ENCODE measurements at places on chromosomes 11 and 22.
A peak's percentile ranks its signal among the peaks of the same experiment; 100 is the strongest.

DNA sequence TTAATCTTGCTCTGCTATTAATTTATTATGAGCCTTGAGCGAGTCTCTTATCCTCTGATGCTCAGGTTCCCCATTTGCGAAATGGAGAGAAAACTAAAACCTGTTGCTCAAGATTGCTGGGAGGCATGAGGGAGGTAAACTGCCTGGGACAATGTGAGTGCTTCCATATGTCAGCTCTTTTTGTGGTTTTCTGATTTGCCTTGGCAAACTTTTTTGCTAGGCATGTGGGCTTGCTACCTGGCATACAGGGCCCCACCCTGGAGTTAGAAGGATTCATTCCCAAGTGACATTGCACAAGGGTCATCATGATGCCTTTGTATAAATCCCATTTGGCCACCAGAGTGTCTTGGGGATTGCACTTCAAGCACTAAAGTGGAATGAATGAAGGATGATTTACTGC lies 22.4 kb downstream of the TSPAN18 start:
- DNase-seq, result no peak

DNA sequence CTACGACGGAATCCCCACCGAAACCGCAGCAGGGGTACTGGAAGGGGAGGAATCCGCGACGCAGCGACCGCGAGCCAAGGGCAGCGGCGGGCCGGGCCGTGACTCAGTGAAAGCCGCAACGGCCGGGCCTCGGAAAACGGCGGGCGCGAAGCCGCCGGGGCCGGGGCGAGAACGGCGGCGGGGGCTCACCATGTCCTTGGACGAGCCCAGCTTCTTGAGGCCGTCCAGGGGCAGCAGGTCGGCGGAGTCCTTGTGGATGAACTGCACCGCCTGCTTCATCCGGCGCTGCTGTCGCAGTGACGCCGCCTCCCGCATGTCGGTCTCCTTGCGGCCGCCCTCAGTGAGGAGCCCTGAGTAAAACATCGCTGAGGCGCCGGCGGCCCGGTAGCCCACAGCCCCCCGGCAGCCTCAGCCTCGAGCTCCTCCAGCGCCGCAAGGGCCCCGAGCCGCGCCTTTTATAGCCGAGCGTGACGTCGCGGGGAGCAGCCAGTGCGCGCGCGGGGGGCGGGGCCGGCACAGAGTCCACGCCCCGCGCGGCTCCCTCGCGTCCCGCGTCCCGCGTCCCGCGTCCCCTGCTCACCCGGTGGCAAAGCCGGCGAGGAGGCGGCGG lies at the start of gene NRIP3:
TSS of gene NRIP3 (minus strand) at position 429 of the 610 bp plus-strand sequence. CDS start at position 363, 66 bp downstream.
- DNase-seq, result peak; percentile 89

DNA sequence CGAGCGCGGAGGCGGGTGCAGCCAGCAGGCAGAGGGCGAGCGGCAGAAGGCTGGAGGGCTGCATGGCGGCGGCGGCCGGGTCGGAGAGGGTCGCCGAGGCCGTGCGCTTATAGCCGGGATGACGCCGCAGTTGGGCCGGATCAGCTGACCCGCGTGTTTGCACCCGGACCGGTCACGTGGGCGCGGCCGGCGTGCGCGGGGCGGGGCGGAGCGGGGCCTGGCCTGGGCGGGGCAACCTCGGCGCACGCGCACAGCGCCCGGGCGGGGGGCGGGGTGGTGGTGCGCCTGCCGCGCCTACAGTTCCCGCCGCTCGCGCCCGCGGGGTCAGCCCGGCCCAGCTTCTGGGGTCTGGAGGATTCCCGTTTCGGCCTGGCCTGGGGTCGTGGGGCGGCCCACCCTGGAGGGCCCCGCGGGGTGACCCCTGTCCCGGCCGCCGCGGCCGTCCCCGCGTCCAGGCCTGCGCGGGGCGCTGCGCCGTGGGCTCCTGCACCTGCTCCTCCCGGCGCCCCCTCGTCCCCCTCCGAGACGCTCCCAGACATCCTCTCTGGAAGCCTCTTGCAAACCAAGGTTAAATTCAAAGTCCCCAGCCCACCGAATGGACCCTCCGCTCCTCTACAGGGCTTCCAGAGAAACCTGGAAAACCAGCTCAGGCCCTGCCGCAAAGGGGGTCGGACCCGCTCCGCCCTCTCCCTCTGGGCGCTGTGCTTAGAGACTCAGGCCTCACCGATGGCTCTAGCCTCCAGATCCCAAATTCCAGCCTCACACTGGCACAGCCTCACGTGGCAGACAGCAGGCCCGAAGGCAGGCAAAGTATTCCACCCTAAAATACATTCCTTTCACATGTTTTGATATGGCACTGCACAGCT lies at the start of gene CTSD:
TSS of gene CTSD (minus strand) at position 132 of the 866 bp plus-strand sequence. CDS start at position 64, 68 bp downstream.
- peak; percentile 96 for DNase-seq

- no peak for DNase-seq
Observed at GRCh38 chr11:79113054-79113690, 327.7 kb downstream of the TENM4 start.

DNA sequence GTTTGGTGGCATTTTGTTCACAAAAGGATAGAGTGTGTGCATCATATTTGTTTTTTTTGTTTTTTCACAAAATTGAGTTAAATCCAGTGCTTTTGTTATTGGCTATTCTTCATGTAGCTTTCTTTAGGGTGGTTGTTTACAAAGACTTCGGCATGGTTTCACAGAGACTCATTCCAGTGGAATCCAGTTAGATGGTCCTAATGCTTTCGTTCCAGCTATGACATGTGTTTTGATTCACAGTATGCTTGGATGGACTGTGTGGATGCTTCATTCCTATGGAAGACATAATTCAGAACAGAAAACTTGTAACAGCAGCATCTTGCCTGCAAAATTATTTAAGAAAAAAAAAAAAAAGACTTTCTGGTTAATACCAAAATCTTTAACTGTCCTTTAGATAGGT lies 97.9 kb downstream of the PDHX start:
- no peak for DNase-seq

- no peak for DNase-seq
Observed at GRCh38 chr22:37187552-37187890, 526 bp downstream of the C1QTNF6 start.

DNA sequence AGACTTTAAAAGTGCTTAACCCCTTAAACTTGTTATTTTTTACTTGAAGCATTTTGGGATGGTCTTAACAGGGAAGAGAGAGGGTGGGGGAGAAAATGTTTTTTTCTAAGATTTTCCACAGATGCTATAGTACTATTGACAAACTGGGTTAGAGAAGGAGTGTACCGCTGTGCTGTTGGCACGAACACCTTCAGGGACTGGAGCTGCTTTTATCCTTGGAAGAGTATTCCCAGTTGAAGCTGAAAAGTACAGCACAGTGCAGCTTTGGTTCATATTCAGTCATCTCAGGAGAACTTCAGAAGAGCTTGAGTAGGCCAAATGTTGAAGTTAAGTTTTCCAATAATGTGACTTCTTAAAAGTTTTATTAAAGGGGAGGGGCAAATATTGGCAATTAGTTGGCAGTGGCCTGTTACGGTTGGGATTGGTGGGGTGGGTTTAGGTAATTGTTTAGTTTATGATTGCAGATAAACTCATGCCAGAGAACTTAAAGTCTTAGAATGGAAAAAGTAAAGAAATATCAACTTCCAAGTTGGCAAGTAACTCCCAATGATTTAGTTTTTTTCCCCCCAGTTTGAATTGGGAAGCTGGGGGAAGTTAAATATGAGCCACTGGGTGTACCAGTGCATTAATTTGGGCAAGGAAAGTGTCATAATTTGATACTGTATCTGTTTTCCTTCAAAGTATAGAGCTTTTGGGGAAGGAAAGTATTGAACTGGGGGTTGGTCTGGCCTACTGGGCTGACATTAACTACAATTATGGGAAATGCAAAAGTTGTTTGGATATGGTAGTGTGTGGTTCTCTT lies 2.8 kb downstream of the MALAT1 start:
- no peak for DNase-seq

- no peak for DNase-seq
Observed at GRCh38 chr11:58867556-58867955, 23.1 kb upstream of the GLYATL2 start.

GRCh38 chr11:47998733-47999359 lies 18.5 kb downstream of the PTPRJ start:
- no peak for DNase-seq

DNA sequence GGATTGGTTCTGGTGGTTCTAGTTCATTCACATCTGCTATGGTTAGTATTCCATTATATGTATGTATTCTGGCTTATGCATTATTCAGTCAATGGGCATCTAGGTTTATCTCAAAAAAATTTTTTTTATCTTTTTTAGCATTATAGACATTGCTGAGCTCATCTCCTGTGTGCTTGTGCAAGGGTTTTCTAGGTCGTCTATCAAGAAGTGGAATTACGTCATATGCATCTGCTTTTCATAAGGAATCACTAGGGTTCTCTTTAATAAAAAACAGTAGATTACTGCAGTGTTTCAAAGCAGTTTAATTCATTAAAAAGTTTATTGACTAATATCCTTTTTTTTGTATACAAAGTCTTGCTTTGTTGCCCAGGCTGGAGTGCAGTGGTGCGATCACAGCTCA lies 21.3 kb downstream of the TBC1D22A start:
- no peak for DNase-seq

GRCh38 chr11:123577081-123577598 lies 77.3 kb downstream of the SCN3B start:
- DNase-seq, result peak; percentile 89

GRCh38 chr11:124093330-124093729 lies 21.9 kb upstream of the VWA5A start:
- DNase-seq, result no peak

GRCh38 chr22:24076091-24076867 lies 65.2 kb downstream of the CABIN1 start:
- no peak for DNase-seq

- no peak for DNase-seq
Observed at GRCh38 chr22:35189559-35189958, 67.7 kb upstream of the HMGXB4 start.

- DNase-seq, result peak; percentile 64
Observed at GRCh38 chr11:101127197-101127698, 2.4 kb downstream of the PGR start.

DNA sequence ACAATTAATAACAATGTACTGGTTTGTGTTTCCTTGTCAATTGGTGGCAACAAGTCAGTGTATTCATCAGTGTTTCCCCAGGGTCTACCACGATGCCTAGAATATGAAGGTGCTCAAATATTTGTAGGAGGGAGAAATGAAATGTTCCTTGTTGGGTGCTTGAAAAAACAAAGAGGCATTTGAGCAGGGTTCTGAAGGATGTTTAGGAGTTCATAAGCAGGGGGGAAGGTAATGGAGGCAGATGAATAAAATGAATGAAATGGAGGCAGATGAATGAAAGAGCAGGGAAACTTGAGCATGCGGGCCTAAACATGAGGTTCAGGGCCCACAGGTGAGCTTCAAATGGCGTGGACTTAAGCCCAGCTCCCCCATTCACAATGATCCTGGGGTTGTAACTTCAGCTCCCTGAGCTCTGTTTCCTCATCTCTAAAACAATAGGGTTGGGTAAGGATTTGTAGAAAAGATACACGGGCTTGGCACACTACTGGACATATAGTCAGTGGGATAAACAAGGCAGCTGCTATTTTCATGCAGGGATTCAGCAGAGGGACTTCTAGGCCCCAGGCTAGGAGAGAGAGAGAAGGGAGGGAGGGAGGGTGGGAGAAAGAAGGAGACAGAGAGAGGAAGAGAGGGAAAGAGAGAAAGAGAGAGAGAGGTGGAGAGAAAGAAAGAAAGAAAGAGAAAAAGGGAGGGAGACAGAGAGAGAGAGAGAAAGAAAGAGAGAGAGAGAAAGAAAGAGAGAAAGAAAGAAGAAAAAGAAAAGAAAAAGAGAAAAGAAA lies 73.7 kb downstream of the MN1 start:
- DNase-seq, result no peak

DNA sequence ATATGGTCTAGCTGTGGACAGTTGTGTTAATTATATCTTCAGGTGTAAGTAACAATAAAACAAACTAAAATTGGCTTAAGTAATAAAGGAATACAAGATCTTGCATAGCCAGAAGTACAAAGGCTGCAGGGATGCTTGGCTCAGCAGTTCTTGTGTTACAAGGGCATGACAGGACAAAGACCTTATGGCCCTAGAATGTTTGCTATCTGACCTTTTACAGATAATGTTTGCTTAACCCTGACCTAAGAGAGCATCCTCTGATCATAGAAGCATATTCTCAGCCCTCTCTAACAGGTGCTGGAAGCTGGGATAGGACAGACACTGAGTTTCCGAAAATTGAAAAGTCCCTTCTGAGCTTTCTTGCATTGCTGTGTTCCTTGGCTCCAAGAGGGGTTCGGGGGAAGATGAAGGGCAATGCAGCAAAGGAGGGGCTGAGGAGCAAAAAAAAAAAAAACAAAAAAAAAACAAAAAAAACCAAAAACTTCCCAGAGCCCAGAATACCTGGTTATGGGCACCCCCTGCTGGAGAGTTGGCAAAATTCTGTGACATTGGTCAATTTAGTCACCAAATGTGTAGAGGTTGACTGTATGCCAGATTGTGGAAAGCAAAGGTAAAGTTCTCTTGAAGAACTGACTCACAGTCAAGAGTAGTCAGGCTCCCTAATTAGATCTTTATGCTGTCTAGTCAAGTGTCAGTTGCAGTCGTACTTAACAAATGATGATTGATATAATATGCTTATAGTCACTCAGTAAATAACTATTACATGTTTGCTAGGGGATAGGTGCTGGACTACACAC lies 10.4 kb upstream of the HIKESHI start:
- no peak for DNase-seq

DNA sequence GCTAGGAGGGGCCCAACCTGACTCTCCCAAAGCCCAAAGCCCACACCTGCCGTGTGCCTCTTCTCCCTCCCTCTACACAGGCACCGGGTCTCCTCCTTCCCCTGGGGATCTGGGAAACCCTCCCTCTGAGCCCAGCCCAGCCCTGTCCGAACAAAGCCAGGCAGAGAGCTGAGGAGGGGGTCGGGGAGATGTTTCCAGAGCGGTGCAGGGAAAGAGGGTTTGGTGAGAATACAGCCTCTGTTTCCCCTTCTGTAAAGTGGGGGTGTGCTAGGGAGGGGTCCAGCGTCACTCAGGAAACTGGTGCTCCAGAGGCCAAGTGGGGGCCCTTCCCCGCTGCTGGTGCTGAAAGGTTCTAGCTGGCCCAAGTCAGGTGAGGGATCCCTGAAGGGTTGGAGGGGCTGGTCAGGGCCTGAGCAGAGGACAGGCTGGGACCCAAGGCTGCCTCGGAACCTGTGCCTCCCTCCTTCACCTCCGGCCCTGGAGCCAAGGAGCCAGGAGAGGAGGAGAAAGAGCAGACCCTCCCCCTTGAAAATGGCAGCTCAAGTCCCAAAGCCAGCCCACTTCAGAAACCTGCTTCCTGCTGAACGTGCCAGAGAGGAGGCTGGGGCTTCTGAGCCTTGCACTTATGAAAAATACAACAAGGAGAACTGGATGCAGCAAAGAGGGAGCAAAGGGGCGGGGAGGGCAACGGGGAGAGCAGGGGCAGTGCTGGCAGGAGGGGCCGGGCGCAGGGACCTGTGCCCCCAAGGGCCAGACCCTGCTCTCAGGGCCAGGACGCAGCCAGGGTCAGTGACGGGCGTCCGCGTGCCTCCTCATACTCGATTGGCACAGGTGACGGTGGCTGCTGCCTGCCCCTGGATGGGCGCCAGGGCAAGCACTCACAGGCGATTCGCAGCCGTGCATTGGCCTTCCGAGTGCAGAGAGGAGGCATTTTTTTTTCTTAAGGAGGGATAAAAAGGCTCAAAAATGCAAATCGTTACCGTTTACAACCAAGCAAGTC lies 43.2 kb downstream of the MACROD1 start:
- peak; percentile 80 for DNase-seq

GRCh38 chr11:7307836-7308235 lies 56.1 kb downstream of the SYT9 start:
- no peak for DNase-seq

All from Right ventricle myocardium inferior (tissue), 1 donor.